ENCODE measurements at places on chromosomes 2 and 18.

DNA sequence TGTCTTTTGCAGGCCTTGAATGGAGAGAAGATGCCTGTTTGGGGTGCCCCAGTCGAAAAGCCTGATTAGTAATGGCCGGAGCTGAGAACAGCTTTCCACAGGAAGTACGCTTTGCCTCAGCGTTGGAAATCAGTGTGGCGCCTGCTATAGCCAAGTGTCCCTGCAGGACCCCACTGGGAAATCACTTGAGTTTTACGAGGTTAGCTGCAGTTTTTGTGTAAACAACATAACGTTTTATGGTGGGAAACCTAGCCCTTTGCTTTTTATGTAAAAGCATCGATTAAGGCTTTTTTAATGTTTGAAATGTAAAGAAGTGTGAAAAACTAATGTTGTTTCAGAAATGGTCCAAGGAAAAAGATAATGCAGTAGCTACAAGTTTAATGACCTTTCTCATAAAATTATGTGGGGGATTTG lies 234.2 kb downstream of the TTC32 start:
- no peak for DNase-seq

GRCh38 chr2:134173338-134174016 lies 80.4 kb upstream of the MGAT5 start:
- no peak for DNase-seq

GRCh38 chr18:50981381-50981780 lies 13.5 kb downstream of the ELAC1 start:
- no peak for DNase-seq

DNA sequence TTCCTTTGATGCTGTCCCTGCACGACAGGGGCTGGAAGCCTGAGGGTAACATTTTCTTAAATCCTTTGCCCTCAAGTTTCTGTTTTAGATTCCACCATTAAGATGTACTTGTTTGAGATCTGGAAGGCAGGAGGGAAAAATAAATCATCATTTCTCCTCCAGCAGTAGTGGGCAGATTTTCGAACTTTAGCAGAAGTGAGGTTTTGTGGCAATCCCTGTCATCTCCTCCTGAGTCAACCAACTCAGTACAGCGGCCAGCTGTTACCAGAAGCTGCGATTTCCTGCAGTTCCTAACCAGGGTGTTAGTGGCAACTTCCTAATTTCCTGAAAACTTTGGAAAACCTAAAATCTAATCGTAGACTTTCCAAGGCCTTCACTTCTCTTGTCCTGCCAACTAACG lies 517.2 kb upstream of the ACVR2A start:
- DNase-seq = no peak

GRCh38 chr2:169345486-169346437 lies 16.6 kb downstream of the LRP2 start:
- DNase-seq = no peak

GRCh38 chr18:47929681-47930198 lies 719 bp downstream of the SMAD2 start:
- no peak for DNase-seq

DNA sequence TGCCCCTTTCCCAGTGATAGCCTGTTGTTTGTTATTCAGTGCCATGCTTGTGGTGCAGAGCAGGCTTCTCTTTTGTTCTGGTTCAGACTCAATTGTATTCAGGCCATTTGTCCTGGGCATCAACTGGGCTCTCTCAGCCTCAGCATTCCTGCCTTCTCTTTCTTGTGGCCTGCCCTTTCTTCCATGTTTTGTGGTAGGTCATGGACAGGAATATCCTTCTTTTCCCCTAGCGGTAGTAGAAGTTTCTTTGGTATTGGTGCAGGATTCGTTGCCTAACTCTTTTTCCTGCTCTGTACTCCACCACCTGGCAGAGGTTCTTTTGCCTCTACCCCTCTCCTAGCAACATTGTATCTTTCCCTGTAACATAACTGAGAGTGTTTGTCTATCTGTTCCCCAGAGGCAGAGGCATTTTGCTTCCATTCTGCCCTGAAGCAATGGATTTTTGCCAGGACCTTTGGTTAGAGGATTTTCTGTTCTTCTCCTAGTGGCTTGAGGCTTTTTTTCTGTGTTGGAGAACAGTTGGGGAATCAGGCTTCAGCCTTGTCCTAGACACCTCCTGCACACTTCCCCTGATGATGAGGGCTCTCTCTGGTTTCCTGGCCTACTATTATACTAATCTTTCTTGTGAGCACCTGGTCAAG lies 68.5 kb downstream of the NCOA1 start:
- DNase-seq = no peak

DNA sequence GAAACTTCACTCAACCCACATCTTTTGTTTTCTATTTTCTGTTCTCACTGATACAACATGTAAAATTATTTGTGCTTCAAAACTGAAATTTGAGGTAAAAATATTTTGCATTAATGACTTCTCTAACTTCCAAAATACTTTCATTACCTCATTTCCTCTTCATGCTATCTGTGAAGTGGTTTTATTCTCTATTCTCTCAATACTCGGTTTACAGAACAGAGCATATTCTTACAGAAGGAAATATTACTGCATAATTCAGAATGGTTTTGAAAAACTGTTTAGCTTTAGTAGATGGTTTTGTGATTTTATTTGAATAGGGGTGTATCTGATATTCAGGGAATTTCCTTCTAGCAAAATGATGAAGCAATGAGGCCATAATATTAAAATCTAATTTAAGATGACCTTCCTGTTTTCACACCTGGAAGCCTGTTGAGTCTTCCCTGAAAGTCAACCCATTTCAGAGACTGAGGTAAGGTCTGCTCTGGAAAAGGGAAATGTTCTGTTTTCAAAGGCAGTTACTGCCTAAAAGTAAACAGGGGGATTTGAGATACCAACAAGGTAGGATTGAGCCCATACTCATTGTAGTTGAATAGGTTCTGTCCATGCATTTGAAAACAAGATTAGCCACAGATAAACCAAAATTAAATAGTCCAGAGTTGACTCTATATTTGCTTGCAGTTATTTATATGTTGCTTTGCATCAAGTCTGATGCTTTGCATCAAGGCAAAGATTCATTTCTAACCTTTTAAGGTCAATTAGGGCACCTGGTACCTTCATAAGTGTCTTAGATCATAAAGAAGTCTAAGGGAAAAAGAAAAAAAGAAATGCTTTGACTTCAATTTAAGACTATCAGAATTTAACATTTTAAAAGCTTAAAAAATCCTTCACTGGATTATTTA lies 50.8 kb upstream of the PEX13 start:
- DNase-seq = no peak

- no peak for DNase-seq
These were observed 43.2 kb upstream of the NEB start for GRCh38 chr2:151777487-151777886.

Data from glutamatergic neuron (in vitro differentiated cells).